ENCODE measurements at places on chromosomes 16 and 17. TPM values are rescaled to one million over a fixed set of nuclear protein-coding genes. Genes with fewer than 3 reads are reported as not detected.

The ENPP7 gene
- not detected for total RNA-seq

The MTHFSD gene
- total RNA-seq, result 10.7 TPM

The SEZ6L2 gene
- total RNA-seq, result 20.3 TPM

The MARVELD3 gene
- 0.27 TPM for total RNA-seq

The BEAN1 gene
- 5.3 TPM for total RNA-seq

The SMPD3 gene
- total RNA-seq, result 0.18 TPM

The MT4 gene
- total RNA-seq, result not detected

The TSR3 gene
- total RNA-seq, result 98.7 TPM

The MT1B gene
- 0.38 TPM for total RNA-seq

The GP1BA gene
- not detected for total RNA-seq

The PPP1R1B gene
- total RNA-seq, result 0.16 TPM

The CPNE7 gene
- total RNA-seq, result 75.3 TPM

The NOXO1 gene
- total RNA-seq, result 0.08 TPM

The OR1F1 gene
- total RNA-seq, result 0.18 TPM

The HS3ST3A1 gene
- total RNA-seq, result 0.50 TPM

The KRT20 gene
- 0.25 TPM for total RNA-seq

The PAQR4 gene
- 46.3 TPM for total RNA-seq

The HSD11B2 gene
- 2.1 TPM for total RNA-seq

Measured in A549 treated with AZD2906 at 1 μM for 4 hours (cell line).